ENCODE measurements at places on chromosomes 7 and 10.

DNA sequence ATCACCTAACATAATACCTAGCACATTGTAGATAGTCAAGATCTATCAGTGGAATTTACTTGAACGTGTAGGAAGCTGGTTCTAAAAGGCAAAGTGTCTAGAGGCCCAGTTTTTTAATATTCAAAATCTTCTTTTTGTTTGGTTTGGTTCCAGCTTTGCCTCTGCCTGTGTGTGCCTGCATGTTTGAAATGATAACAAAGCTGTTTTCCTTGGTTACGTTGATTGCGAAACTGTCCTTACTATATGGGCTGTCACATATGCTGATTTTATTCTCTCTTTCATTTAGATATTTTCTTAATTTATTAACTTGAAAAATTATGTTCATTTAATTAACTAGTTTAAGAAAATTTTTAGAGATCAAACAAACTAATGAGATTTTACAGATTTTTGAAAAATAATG, 237.3 kb downstream of the SEMA3A start:
- DNase-seq, result no peak

- no peak for DNase-seq
Observed at GRCh38 chr10:13003004-13003403, 1.5 kb upstream of the CCDC3 start.

DNA sequence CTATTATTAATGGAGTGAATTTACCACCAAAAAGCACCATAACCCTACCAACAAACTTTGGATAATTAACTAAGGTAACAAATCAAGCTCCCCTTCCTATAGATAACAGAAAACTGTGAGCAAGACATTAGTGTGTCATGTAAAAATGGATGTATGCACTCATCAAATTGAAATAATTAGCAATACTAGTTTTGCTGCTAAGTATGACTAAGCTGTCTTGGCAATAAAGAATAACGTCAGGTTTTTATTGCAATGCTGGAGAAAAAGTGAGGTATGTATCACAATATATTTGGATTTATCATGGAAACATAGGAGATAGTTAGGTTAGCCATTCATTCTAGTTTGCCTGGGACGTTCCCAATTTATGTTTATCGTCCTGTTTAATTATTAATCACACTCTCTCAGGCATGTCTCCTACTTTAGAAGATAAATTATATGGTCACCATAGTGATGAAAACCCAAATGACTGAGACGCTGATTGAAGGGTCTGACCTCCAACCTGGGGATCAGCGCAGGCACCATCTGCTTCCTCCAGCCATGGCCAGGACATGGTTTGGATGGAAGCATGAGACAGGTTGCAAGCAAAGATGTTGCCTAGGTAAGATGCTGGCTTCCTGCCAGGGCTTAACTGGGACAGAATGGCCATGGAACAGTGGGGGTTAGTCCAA, 125.6 kb downstream of the FANK1 start:
- no peak for DNase-seq

GRCh38 chr10:101000915-101001658, 1.5 kb downstream of the LZTS2 start:
- DNase-seq, result no peak

- DNase-seq, result no peak
Observed at GRCh38 chr7:101729241-101729883, 88.1 kb upstream of the CUX1 start.

GRCh38 chr10:68088740-68089139, 13.7 kb upstream of the HERC4 start:
- no peak for DNase-seq

GRCh38 chr10:108454793-108455192, 1290.3 kb upstream of the SORCS1 start:
- no peak for DNase-seq

DNA sequence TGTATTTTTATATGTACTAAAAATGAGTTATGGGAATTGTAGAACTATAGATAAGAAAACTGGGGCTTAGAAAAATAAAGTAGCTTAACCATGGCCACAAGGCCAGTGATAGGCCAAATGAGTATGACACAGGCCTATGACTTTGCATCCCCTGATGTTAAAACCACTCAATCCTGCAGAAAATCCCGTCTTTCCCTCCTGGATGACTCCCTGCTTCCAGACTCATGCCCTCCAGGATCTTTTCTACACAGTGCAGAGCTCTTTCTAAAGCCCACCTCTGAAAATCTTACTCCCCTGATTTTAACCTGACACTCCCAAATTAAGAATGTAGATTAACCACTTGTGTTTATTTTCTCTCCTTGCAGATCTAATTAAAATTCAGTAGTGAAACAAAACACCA, 489.2 kb upstream of the LRRN3 start:
- DNase-seq, result no peak

DNA sequence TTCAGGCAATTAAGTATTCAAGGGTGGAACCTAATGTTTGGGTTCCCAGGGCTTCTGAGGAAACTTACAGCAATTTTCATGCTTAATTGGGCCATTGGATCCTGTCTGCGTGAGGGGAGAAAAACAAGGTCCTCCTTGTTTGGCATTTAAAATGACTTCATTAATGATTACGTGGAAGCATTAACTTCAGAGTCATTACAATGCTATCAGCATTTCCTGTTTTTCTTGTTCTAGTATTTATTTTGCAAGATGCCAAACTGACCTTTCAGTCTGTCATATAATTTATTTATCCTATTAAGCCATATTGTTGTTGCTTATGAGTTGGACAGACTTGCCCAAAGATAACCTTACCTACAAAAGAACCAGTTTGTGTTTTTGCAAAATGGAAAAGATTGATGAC, 324.1 kb upstream of the LRRN3 start:
- DNase-seq, result no peak

DNA sequence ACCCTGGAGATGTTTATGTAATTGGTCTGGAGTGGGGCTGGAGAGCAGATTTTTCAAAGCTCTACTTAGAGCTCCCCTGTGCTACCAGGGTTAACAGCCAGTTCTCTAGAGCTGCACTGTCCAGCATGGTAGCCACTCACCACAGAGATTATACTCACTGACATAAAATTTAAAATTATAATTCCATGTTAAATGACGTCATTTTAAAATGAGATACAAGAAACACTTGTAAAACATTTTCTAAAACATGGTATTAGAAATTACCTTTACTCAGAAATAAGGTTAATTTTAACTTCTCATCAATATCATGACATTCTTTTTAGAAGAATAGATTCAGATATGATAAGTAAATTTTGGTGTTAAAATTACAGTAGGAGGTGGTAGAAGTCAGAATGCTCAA, 306.2 kb upstream of the LRRN3 start:
- DNase-seq, result no peak

- DNase-seq, result no peak
Observed at GRCh38 chr10:3339531-3339950, 167.0 kb upstream of the PITRM1 start.

DNA sequence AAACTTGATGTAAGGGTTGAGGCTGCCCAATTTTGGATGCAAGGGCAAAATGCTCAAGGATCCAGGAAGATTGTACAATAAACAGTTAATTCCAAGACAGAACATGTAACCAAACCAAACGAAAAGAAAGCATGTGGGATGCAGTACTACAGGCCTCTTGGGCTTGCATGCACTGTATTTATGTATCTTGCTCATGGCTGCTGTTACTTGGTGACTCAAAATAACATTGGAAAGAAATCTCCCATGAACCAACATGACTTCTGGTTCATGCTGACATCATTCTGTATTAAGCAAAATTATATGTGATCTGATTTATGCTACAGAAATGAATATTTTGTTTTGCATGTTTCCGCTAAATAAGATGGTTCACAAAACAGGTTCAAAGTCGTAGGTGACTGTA, 65.9 kb upstream of the FZD1 start:
- no peak for DNase-seq

DNA sequence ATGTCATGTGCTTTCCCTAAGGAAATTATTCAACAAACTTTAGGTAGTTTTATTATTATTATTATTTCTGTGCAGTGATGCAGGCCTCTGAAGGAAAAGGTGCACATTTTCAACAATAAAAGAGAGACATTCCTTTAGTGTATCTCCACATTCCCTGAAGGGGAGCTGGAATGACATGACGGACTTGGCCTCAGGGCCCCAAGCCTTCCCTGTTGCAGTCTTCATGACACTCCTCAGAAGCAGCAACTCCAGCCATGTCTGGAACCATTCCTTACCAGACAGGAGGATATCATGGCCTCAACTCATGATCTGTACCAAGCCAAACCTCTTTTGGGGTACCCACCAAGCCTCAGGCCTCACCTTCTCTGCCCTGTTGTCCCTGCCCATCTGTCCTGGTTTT, 35.2 kb upstream of the CCSER2 start:
- no peak for DNase-seq

GRCh38 chr10:109727436-109727835, 195.9 kb downstream of the XPNPEP1 start:
- no peak for DNase-seq

- DNase-seq, result no peak
Observed at GRCh38 chr10:71978476-71978875, 14.3 kb downstream of the CHST3 start.

DNA sequence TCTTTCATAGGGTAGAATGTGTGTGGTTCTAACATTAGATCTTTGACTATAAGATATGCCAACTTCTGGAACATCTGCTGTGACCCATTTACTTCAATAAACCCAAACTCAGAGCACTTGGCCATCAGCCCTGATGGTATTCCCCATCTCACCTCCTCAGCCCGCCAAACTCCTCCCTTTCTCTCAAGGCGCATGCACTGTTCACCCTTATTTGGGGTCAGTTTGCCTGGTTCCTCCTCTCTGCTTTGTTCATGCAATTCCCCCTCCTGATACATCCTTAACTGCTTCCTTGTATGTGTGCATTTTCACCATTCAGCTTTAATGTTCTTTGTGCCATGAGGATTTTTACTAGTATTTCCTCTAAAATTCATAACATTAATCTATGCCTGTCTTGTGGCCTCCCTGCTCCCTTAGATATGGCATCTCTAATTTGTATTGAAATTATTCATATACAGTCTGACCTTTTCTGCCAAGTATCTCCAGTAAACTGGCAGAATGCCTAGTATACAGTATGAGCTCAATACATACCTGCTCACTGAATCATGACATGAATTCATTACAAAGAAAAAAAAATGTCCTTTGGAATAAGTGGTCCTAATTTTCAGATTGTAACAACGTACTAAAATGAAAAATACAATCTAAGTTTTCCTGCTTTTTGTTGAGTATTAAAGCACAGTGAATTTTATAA, 336.8 kb upstream of the IGFBP3 start:
- DNase-seq, result no peak

DNA sequence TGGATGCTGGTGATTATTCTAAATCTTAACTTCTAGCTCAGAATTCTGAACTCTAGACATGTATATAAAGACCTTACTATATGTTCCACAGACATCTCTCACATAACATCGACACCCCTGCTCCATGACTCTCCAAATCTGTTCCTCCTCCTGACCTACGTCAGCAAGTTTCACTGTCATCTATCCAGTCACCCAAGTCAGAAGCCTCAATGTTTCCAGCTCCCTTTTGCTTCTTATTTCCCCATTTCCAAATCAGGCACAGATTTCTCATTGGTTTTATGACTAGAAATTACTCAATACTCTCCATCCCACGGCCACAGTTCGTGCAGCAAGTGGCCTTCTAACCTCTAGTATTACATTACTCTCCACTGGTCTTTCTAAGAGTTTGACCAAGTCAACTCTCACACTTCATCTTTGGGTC, 28.5 kb downstream of the EPC1 start:
- no peak for DNase-seq

GRCh38 chr10:19817231-19817933, 1.1 kb downstream of the PLXDC2 start:
- no peak for DNase-seq

DNA sequence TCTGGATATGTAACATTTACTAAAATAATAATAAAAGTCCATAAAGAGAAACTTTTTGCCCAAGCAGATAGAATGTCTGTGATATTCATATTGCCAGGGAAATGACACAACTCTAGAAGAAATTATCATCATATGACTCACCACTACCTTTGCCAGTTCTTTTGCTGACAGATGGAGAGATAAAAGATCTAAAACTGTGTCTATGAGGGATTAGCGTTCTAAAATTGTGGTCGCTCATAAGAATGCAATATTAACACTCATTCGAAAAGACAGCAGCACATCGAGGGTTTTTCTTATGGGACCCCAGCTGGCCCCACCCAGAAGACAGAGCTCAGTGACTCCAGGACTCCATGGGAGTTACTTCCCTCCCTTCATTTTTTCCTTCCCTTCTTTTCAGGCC, 16.6 kb upstream of the LANCL2 start:
- DNase-seq, result no peak

- DNase-seq, result no peak
Observed at GRCh38 chr10:17872191-17873091, 63.3 kb downstream of the MRC1 start.

- DNase-seq, result no peak
Observed at GRCh38 chr7:134407311-134407710, 51.6 kb downstream of the AKR1B1 start.

DNA sequence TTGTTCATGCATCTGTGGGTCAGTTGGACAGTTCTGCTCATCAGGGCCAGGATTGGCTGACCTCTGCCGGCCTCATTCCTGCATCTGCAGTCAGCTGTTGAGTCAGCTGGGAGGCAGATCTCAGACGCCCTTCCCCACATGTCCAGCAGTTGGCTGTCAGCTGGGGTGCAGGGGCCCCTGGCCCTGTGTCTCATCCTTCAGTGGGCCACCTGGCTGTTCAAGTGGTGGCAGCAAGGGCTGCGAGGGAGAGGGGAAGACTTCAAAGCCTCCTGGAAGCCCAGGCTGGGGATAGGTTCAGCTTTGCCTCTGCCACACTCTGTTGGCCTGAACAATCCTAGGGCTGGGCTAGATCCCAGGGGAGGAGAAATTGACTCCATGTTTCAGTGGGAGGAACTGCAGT, 33.2 kb downstream of the TACR2 start:
- no peak for DNase-seq

DNA sequence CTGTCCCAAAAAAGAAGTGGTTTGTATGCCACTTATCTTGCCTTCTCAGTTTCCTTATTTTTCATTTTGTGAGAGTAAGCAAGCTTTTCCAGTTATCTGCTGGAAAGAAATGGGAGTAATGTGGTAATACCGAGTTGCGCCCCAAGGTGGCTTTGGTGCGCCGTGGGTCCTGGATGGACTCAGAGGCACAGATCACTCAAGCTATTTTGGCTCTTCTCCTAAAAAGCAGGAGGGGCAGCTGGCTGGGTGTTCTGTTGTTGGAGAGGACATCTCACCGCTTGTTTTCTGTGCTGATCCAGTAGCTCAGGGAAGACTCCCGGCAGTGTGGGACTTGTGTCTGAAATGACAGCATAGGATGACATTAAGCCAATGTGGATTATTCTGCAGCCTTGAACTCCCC, 16.4 kb downstream of the PRKRIP1 start:
- peak; percentile 47 for DNase-seq
